T-helper 2 cell (primary cell): ENCODE measurements at places on chromosomes 7 and 10.

- DNase-seq: no peak
These were observed 6.9 kb downstream of the NOLC1 start for GRCh38 chr10:102159051-102159597.

GRCh38 chr7:8060241-8060640 lies 91.6 kb downstream of the GLCCI1 start:
- no peak for DNase-seq

- no peak for DNase-seq
These were observed 150.7 kb upstream of the RSU1 start for GRCh38 chr10:16967866-16968415.

GRCh38 chr7:73448609-73449008 lies 15.0 kb downstream of the FZD9 start:
- DNase-seq: no peak

GRCh38 chr7:150406312-150406566 lies 27.1 kb downstream of the ZNF775 start:
- no peak for DNase-seq

DNA sequence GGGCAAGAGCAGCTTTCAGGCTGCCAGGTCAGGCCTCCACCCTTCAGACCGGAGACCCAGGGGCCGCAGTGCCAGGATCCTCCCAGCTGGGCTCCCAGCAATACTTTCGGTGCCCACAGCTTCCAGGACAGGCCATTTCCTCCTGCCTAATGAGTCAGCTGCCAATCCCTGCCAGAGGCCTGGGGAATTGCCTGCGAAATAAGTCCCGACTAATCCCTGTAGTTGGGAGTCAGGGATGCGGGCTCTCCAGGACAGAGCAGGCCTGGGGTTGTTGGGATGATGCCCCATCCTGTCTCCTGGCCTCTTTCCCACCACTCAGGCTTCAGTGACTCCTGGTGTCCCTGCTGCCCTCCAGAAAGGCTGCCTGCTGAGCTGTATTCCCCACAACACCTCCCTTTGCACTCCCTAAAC lies 143.5 kb upstream of the UNC5B start:
- DNase-seq: no peak

DNA sequence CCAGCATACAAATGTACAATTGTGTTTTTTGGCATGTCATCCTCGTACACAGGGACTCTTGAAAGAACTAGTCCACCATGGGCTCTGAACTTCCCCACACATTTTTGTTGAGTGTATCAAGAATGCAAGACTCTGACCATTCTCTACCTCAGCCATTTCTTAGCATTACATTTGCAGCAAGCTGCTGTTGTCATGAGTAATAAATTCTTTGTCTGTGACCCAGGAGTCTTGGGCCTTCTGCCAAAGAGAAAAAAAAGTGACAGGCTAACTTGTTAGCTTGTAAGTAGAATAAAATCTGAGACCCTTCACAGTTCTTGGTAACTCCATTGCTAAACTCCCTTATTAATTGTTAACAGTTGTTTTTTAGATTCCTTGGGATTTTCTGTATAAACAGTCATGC lies 542.3 kb upstream of the MBL2 start:
- DNase-seq: no peak

DNA sequence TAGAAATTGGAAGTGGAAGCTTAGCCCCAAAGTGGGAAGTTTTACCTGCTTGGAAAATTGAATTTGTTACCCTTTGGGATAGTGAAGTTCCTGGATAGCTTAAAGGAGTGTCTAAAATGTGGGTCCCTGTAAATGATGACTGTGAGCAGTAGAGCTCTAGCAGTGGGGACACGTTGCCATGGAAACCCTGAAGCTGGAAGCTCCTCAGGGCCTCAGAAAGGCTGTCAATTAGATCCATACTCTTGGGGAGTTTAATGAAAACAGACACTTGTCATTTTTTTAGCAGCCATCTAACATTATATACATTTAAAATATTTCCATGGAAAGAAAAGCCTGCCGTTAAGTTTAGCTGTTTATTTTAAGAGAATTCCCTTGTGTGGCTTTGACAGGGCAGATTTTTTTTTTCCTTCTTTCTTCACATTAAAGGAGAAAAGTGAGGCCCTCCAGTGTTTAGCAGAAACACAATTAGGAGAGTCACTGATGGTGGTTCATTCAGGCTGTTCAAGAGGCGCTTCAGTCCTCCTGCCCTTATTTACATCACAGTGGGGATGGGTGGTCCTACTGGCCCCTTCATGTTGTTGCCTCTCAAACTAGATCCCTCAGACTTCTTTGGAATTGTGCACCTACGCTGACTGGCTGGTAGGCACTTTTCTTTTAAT lies 518.4 kb downstream of the CCSER2 start:
- DNase-seq: no peak

DNA sequence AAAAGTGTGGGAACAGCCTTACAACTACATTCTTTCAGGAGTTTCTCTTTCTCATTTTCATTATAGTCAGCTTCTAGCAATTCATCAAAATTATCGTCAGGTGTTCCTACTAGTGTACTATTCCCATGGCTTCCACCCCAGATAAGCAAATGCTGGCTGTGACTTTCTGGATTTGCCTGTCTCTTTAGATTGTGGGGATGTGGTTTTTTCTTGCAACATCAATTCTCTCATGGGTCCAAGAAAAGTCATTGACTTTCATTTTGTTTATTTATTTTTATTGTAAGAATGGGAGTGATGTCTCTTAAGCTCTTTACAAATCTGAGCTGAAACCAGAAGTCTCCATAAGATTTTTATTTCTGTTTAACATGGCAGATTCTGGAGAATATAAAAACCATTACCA lies 349.7 kb upstream of the SEMA3C start:
- no peak for DNase-seq
